ENCODE measurements at places on chromosomes 3 and 15.

GRCh38 chr15:50627351-50628055, 59.1 kb downstream of the TRPM7 start:
- no peak for DNase-seq

DNA sequence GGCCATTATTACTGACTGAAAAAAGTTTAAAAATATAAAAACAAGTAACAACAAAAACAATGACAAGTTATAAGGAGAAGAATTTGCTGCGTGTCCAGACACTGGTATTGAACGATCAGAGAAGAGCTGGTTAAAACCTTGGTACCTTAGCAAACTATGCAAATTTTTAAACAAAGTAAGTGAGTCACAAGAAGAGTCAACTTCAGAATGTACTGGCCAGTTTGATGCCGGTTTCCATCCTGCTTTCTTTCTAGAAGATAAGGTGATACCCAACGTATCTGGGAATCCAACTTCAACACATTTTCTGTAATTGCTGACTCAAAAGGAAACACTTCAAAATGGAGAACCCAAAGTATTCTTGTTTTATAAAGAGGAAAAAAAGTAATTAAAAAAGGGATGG, 49.8 kb downstream of the RUBCN start:
- DNase-seq, result no peak

GRCh38 chr15:83206526-83207008, 1.1 kb downstream of the HDGFL3 start:
- DNase-seq, result no peak

DNA sequence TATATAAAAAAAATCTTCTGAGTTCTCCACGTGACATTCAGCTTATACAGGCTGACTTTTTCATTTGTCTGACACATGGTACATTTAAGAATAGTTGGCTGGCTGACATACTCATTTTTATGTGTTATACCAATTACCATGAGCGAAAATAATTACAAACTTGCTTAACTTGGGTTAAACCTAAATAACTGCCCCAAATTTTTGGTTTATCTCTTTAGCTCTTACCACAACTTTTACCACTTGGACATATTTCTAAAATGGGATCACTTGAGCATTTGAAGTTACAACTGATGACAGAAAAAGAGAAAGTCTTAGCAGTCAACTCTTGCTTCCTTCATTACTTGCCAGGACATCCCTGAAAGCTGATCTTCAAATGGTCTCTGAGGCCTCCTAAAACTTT, 618.1 kb downstream of the RBMS3 start:
- DNase-seq, result no peak

GRCh38 chr15:91521996-91522395, 331.5 kb upstream of the SLCO3A1 start:
- no peak for DNase-seq

DNA sequence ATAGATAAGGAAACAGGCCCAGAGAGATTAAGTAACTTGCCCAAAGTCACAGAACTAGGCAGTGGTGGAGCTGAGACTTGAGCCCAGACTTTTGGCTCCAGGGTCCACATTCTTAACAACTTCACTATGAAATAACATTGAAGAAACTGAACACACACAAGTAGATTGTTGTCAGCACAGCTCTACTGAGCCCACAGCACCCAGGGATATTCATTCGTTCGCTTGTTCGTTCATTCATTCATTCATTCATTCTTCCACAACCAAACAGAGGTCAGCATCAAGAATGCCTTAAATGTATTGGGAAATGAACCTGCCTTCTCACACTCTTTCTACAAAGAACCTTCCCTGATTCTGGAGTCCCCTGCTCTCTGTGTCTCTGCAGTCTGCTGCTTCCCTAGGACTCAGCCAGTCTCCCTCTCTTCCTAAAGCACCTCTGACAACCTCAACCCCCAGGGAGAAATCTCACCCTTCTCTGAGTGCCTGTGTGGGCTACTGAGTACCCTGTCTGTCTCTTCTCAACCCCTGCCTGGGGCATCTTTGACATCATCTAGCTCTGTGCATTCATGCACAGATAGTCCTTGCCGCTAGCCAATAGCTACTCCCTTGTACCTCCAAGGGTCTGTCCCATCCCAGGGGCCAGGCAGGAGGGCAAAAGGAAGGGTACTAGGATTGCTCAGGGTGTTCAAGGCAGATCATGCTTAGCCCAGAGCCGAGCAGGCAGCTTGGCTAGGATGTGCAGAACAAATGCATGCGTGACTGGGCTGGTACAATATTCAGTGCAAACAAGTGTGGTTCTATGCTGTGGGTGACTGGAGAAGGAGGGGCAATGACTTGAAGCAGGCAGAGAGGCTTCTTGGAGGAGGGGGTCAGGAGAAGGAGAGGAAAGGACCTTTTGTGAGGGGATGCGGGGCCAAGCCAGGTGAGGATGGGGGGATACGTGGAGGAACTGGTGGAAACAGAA, 3.4 kb downstream of the LINGO1 start:
- DNase-seq, result no peak

DNA sequence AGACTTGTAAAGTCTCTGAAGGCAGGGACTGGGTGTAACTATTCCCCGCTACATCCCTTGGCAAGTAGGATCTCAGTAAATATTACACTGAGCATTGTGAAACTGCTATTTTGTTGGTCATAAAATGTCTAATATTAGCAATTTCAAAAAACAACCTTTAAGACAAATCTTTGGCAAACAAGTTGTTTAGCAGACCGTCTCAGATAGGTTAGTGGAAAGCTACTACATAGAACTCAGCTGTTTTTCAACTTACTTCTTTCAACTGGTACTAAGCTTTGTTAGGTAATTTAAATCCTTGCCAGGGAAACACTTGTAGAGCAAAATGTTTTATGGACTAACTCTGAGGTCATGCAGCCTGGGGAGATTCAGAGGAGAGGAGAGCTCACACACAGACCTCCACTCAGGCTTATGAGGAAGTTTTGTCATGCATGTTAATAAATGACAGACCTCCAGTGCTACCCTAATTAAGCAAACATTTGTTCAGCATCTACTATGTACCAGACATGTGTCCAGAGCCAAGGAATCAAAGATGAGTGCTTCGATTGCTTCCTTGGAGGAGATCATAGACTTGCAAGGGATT, 61.6 kb upstream of the STAC start:
- no peak for DNase-seq

DNA sequence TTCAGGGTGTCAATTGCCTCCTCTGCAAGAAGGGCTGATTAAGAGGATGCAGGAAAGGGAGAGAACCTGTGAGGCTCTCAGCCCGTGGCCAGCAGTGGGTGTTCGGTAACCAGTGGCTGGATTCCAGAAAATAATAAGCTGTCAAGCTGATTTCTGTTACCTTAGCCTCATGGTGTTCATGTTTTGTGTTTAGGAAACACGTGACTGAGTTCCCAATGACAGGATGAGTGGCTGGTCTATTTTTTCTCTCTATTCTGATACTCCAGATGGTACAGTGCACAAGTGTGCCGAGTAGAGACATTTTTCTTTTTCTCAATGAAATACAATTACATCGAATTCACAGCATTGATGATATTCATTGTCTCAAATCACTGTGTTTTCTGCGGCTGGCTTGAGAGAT, 43.6 kb downstream of the EDEM1 start:
- DNase-seq, result no peak

DNA sequence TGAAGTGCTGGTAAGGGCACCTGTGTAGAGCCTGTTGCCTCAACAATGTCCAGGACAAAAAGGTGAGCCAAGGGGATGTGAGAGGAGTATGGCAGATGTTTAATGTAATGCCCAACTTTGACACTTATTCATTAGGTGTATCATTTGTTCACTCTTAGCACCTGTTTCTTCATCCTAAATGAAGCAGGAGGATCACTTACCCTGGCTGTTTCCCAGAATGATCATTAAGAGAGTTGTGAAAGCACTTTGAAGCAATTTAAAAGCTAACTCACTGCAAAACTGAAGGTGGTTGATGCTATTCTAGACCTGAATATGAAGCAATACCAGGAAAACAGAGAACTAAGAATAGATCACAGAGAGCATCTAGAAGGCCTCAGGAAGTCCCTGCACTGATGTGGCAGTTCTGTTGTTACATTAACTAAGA, 3.4 kb upstream of the HHLA2 start:
- DNase-seq, result no peak

DNA sequence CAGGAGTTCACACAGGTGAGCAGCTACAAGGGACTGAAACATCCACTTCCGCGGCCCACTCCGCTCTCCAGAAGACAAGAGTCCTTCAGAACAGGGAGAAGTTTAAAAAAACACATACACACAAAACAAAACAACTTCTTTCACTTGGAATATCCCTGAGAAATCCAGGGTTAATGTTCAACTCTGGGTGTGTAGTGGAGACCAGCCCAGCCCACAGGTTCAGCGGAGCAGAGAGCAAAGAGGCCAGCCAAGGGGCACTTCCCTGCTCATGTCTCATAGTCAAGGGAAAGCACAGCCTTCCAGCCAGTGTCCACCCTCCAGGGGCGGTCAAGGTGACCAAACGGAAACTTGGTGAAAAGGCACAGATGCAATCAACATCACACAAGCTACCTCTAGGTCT, 41.6 kb downstream of the WNT5A start:
- no peak for DNase-seq

All from effector CD4-positive, alpha-beta T cell (primary cell).